ENCODE measurements at places on chromosomes 16 and 17.

- no peak for DNase-seq
Observed at GRCh38 chr16:55189682-55190636, 134.0 kb upstream of the IRX6 start.

- no peak for DNase-seq
Observed at GRCh38 chr17:82938873-82939620, 99.2 kb upstream of the ZNF750 start.

DNA sequence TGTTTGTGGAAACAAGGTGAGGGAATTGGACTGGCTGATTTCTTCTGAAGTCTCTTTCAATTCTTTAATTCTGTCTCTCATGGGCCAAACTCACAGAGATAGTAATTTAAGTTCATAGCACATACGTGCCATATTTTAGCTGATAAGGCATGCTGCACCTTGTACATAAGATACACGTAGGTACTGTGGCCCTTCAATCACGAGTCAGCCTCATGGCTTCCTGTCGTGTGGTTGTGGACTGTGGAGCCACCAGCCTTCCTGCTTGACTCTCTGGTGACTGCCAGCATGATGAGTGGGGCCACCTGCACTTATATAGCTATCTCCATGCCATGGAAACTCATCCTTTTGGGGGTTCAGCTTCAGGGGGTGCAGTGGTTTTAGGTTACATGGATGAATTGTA lies 25.1 kb downstream of the KSR1 start:
- DNase-seq: no peak

DNA sequence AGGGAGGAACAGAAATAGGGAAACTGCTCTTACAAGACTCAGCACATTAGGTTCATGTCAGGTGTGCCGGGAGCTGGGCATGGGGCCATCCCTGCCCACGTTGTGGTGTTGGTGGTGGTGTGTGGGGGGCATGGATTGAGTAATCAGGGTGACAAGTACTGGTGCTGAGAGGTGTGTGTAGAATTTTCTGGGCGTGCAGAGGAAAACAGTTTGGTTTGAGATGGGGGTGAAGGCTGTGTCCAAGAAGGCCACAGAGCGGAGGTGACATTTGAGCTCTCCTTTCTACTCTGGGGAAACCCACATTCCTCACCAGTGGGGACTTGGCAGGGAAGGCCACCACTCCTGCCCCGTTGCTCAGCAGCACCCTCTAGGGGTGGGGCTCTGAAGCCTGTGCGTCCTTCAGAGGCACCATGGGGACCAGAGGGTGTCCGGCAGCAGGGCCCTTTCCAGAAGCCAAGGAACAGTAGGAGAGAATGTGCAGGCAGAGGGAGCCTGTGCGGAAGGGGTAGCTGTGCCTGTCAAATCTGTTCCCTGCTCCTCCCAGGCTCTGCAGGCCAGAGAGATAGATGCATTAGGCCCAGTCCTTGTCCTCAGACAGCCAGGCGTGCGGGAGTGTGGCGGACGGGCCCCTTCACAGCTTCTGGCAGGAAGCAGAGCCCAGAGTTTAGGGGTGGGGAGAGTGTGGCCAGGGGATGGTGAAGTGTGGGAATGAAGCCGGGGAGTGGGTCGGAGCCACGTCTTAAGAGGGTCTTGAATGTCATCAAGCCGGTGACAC lies 48.7 kb upstream of the GSE1 start:
- no peak for DNase-seq

DNA sequence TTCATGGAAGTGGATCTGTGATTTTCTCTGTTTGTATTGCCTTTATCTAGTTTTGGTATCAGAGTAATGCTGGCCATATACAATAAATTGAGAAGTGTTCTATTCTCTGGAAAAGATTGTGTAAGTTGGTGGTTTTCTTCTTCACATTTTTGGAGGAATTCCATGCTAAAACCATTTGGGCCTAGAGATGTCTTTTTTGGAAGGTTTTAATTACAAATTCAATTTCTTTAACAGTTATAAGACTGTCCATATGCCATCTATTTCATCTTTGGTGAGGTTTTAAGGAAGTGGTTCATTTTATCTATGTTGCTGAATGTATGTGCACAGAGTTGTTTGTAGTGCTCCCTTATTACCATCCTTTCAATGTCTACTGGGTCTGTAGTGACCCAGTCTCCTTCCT lies 46.0 kb downstream of the CACNG1 start:
- no peak for DNase-seq

- DNase-seq: no peak
Observed at GRCh38 chr17:64572682-64573154, 65.9 kb downstream of the CEP95 start.

- no peak for DNase-seq
Observed at GRCh38 chr17:64217249-64217691, 45.8 kb downstream of the TEX2 start.

- DNase-seq: peak; percentile 77
Observed at GRCh38 chr17:64028874-64029464, 8.5 kb upstream of the ICAM2 start.

- DNase-seq: no peak
Observed at GRCh38 chr17:62052765-62053338, 12.2 kb downstream of the MED13 start.

- DNase-seq: no peak
Observed at GRCh38 chr17:2943981-2944380, 119.4 kb downstream of the OR1D5 start.

DNA sequence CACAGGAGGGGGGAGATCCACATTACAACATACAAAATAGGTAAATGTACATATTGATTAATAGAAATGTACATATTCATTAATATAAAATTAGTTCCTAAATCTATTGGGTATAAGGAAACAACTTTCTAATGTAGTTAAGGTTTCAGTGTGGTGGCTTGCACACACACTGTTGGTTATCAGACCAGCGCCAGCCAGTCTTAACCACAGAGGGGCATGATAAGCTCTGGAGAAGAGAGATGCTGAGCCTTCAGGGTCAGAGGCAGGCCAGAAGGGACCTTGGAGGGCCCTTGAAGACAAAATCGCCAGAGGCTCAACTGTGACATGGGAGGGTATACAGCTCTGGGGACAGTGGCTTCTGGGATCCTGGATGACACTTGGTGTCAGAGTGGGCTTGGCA lies 10.9 kb upstream of the ZFP90 start:
- DNase-seq: no peak

- DNase-seq: no peak
Observed at GRCh38 chr16:58421529-58421928, 29.3 kb downstream of the GINS3 start.

GRCh38 chr16:86297866-86298757 lies 212.2 kb upstream of the FOXF1 start:
- DNase-seq: no peak

DNA sequence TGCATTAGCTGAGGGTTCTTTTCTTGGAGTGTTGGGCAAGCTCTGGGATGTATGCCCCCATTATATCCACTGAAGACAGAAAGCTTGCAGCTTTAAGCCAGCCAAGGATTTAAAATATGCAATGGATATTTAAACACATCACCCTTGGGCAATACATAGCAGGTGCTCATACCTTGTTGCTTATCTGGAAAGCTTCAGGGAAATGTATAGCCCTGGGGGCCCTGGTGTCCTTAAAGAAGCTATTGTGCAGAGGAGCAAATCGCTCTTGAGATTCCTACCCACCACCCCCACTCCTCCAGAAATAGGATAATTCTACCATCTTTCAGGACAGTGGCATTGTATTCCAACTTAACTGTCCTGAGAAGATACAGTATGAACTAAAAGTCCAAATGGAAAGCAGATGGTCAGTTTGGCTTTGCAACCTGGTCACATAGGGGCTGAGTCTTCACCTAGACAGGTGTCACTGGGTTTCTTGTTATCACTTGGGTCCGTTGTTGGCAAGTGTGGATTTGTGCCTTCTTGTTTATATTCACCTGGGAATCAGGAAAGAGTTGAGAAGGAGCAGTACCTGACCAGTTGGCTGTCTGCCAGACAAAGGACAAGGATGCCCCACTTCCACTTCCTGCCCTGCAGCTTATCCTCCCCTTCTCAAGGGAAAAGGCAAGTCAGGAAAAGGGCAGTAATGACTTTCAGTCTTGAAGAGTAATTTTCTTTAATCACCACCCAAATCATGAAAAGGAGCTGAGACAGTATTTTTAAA lies 3.4 kb downstream of the ANKRD40CL start:
- peak; percentile 42 for DNase-seq

All from ecto neural progenitor cell (in vitro differentiated cells).